Stimulated activated CD8-positive, alpha-beta memory T cell treated with anti-CD3 and anti-CD28 coated beads, Interleukin-7, amount 100 ng/mL, for 1 hour (primary cell): ENCODE measurements at places on chromosomes 4 and X.

DNA sequence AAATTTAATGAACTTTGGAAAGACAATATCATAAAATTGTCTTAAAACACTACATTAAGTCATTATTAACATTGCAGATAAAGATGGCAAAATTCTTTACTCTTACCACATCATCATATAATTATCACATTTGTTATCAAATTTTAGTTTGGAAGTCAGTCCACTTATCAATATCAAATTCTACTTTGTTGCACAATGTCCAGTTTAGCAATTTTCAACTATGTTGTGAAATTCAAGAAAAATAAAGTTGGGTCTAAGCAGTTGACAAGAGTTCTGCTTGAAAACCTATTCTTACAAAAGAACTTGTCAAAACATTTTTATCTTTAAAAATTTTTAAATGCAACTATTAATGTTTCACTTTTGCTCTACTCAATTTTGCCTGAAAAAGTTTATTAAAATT, 44.7 kb upstream of the TET2 start:
- DNase-seq, result no peak

- DNase-seq, result no peak
Observed at GRCh38 chrX:30593440-30594200, 16.1 kb upstream of the TASL start.

GRCh38 chr4:24488399-24489164, 95.8 kb downstream of the DHX15 start:
- DNase-seq, result peak; percentile 30

- no peak for DNase-seq
Observed at GRCh38 chrX:69299285-69299684, 134.0 kb upstream of the PJA1 start.

DNA sequence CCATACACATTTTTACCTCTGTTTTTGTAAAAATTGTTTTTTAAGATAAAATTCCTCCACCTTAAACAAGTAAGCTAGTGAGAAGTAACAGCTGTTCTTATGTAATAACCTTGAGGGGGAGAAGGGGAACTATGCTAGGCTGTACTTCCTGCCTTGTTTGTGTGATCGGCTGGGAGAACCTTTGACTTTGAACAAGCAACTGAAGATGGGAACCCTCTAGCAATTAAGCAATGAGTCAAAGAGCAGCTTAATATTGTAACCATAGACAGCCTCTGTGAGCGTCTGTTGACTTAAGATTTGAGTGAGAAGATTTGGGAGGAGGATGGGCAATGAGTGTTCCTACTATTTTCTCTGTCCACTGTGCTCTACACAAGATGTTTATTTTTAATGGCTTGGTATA, 135.1 kb downstream of the SCLT1 start:
- no peak for DNase-seq

DNA sequence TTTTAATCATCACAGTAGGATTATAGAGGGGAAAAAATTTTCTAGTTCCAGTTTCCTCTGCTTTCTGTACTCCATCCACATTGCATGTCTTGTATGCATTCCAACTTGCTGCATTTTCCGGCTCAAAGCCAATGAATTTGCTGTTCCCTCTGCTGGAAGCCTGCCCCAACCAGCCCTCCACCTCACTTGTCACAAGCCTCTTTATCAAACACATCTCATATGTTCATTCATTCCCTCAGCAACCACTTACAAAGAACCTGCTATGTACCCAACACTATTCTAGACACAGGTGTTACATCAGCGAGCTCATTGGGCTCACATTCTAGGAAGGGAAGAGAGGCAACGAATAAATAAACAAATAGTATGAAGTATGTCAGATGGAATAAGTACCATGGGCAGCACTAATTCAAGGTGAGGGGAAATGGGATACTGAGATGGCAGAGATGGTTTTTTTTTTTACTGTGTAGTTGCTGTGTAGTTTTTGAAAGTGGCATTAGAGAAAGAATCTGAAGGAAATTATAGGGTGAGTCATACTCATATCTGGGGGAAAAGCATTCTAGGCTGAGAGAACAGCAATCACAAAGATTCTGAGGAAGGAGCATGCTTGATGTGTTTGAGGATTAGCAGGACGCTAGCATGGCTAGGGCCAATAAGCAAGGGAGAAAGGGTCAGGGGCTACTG, 332.5 kb downstream of the PDGFC start:
- no peak for DNase-seq
